HT-29 (cell line): ENCODE measurements at places on chromosomes 3 and 15. TPM values are rescaled to one million over a fixed set of nuclear protein-coding genes. Genes with fewer than 3 reads are reported as not detected.

DNA sequence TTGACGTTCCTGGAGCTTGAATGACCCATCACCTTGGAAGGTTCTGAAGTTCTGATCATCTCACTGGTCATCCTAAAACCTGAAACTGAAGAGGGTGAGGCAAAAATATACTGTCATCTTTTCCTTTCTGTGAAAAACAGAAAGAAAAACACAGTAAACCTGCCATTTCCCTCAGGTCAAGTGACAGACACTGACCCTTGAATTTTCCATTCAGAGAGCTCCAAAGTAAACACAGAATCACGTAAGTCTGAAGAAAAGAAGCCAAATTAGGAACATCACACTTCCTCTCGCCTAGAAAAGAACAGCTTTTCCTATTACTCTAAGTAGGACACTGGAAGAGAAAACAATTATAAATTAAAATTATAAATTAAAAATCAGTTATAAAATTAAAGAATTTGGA lies 78.7 kb upstream of the TGFBR2 start:
- DNase-seq, result no peak

- no peak for DNase-seq
Observed at GRCh38 chr3:152499791-152500385, 231.2 kb downstream of the MBNL1 start.

GRCh38 chr3:64138046-64138445 lies 87.2 kb downstream of the PRICKLE2 start:
- DNase-seq, result no peak

ANKUB1 gene
- not detected in 2 replicates for total RNA-seq

DNA sequence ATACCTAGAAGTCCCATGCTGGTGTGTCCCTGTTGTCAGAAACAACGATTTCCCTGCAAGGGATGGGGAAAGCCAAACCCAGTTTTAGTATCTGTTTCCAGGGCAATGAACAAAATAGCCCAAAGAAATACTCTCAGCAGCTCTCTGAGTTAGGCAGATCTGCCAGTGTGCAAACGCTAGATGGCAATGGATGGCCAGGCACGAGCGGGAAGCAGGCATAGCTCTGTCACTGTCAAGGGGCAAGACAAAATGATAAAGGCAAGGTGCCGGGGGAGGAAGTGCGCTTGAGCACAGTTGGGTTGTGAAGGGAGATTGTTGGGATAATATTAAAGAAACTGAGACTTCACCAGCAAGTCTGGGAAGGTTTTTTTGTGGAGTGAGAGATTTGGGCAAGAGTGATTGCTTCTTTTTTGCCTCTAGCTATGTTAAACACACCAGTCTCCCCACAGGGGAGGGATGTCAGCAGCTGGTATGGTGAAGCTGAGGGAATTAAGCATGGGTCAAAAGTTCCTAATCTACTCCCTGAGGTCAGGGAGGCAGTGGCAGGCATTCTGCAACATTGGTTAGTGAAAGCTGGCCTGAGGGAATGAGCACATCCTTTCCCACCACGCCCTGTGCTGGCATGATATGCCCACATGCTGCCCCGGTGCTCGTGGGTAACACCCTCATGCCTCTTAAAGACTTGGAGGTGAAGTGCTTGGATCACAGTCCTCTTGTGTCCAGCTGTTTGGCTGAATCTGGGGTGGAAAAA lies 117.5 kb downstream of the PDCD6IP start:
- peak; percentile 17 for DNase-seq

FGF7 gene
- total RNA-seq, result not detected in 2 replicates

DNA sequence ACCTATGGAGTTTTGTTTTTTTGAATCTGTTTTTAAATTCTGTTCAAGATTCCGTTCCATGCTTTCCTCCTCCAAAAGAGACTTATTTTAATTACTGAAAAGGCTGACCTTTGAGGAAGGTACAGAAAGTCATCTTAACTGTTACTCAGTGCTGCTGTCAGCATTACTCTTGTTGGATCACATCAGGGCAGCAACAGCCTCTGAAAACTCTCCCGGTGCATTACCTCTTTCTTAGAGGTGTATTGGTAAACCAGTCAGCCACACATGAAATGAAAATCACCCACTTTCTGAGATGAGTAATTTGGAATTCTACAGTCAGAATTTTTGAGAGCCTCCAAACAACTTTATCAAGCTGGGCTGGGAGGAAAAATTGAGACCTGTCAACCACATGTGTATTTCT lies 88.5 kb upstream of the LIMD1 start:
- DNase-seq, result no peak

MOBP gene
- not detected in 2 replicates for total RNA-seq

- no peak for DNase-seq
Observed at GRCh38 chr3:100637197-100637631, 27.8 kb downstream of the ADGRG7 start.

DNA sequence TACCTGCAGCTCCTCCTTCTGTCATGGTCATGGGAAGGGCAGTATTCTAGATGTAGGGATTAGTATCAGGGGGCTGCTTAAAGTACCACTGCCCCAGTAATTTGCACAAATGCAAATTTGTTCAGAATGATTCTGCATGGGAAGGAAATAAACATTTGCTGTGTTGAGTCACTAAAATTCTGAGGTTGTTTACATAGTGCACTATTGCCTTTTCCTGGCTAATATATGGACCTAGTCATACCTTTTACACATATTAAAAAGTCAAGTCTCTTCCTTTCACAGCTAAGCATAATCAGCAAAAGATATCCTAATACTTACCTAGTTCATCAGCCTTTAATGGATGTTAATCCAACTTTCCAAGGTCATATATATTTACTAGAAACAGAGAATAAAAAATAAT lies 746.4 kb upstream of the NR2F2 start:
- DNase-seq, result no peak

DNA sequence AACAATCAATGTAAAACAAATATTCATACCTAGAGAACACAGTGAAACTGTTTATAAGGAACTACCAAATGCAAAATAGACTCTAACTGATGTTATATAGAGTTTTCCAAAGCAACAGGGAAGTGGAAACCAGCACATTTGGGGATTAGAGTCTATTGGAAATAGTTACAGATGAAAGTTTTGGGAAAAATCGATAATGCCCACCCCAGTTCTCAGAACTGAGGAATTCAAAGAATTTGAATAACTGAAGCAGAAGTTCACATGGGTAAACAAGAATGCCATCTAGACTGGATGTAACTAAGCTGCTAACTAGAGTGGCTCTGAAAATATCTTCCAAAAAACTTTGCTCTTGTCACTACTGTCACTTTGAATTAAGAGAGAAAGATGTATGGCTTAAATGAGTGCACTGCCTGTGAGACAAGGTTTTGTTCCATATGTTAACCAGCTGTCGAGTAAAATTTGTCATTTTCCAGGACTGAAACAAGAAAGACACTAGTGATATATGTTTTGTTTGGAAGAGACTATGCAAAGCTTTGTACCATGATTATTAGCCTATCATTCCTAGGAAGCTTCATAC lies 9.2 kb upstream of the DENND4A start:
- DNase-seq, result no peak

DNA sequence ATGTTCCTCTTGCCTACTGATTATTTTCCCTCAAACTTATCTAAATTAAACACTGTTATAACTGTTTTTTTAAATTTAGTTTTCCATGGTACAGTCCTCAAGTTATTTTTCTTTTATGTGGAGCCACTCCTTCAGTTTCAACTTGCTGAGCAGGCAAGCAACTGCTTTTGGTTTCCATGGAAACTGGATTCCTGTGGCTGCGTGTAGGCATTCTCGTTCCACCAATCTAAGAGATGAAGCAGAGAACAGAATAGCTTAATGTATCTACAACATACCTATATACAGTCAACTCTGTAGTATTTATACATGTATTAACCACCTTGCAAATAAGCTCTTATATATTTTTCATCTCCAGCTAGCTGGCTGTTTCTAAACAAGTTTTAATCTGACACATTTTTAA lies 25.8 kb upstream of the ANXA2 start:
- DNase-seq, result peak; percentile 82

DNA sequence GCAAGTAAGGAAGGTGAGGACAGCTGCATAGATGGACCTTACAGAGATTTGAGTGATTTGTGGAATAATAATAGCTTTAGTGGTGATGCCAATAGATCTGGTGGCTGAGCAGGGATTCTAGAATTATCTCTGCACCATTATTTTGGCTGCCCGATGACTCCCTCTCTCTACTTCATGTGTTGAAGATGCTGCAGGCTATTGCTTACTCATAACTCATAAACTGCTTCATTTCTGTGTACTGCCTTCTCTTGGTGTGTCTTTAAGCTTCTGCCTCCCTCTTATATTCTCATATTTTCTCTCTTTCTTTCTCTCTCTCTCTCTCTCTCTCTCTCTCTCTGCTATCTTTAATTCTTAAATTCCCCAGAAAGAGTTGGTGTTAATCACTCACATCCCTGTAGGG lies 256.0 kb upstream of the TRIM42 start:
- no peak for DNase-seq

DNA sequence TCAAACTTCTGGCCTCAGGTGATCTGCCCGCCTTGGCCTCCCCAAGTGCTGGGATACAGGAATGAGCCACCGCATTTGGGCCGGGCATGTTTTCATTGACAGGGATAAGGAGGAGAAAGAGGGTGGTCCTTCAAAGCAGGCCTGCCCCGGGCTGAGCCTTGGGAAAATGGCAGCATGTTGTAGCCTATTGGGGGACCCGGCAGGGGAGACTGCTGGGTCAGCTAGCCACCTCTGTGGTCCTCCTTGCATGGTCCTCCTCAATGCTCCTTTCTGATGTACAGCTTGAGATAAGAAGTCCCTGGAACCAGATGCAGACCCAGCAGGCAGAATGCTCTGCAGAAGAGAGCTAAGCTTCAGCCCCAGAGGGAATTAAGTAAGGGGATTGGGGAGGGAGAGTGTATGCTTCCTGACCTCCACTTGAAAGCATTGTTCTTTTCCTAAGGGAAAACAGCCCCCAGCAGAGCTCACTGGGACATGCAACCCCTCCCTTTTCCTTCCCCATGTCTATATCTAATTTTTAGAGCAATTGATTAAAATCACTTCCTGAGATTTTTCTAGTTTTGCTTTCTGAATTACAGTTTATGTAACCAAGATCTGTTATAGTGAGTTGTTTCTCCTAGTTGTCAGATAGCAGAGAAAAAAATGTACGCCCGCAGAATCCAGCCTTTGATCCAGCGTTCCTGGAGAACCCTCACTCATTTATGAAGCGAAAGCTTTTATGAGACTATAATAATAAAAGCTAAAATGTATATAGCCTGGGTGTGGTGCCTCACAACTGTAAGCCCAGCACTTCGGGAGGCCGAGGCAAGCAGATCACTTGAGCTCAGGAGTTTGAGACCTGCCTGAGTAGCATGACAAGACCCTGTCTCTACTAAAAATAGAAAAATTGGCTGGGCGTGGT lies 48.7 kb upstream of the VILL start:
- DNase-seq, result no peak

- peak; percentile 89 for DNase-seq
Observed at GRCh38 chr15:22895465-22896190, 57.2 kb downstream of the NIPA2 start.
